Stimulated activated CD8-positive, alpha-beta memory T cell treated with anti-CD3 and anti-CD28 coated beads, Interleukin-4, amount 100 ng/mL, for 24 hours (primary cell): ENCODE measurements at places on chromosomes 12 and 14.
A peak's percentile ranks its signal among the peaks of the same experiment; 100 is the strongest.

DNA sequence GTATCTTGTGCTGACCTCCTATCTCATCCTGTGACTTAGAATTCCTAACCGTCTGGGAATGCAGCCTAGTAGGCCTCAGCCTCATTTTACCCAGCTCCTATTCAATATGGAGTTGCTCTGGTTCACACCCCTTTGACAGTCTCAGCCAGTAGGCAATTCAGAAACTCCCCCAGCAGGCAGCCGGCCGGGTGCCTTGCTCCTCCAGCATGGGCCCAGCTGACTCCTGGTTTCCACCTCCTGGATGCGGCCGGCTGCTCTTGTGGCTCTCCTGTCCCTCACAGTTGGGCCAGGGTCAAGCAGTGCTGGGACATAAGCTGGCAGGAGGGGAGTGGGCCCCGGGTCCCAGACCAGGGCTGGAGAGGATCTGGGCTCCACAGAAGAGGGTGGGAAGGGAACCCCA is 58.2 kb downstream of the LRRC74A start:
- DNase-seq = no peak

- DNase-seq = no peak
Measured at GRCh38 chr14:95460647-95461478, 55.6 kb downstream of the SYNE3 start.

GRCh38 chr14:68340262-68340661 is 452.6 kb downstream of the ZFP36L1 start:
- DNase-seq = no peak

DNA sequence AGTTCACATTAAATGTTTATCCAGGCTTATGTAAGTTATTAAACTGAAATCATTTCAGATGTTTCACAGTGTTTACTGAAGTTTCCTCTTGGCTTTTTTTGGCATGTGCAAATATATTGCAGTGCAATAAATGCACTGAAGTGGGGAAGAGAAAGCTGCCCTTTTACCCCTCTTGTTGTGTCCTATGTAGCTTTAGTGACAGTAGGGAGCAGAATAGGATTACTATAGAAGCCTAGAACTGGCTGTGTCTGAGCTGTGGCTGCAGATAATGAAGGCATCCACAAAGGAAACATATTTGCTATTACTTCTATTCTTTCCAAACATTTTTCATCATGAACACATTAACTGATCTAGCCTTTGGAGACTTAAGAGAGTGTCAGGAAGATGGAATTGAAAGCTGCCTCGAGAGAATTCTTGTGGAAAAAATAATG is 24.1 kb upstream of the CNTN1 start:
- no peak for DNase-seq

- no peak for DNase-seq
Measured at GRCh38 chr14:53613404-53614253, 343.0 kb downstream of the BMP4 start.

- DNase-seq = peak; percentile 91
Measured at GRCh38 chr14:100213956-100214769, 24.8 kb upstream of the YY1 start.

DNA sequence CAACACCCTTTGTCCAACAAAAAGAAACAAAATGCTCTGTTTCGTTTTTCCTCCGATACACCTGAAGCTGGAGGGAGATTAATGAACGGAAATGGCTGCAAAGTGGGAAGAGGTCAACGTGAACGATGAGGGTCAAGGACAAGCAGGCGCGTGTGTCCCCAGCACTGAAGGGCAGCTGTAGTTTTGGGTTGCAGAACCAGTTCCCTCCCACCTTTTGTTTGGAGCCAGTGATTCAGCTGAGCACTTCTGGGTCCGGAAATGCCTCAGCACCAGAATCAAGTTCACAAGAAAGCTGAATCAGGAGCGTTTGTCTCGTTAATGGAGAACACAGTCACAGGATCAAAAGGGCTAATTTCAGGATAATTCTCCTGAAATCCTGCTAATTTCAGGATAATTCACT is 51.1 kb upstream of the PWP1 start:
- no peak for DNase-seq

- DNase-seq = no peak
Measured at GRCh38 chr12:66813137-66813892, 134.4 kb upstream of the GRIP1 start.

DNA sequence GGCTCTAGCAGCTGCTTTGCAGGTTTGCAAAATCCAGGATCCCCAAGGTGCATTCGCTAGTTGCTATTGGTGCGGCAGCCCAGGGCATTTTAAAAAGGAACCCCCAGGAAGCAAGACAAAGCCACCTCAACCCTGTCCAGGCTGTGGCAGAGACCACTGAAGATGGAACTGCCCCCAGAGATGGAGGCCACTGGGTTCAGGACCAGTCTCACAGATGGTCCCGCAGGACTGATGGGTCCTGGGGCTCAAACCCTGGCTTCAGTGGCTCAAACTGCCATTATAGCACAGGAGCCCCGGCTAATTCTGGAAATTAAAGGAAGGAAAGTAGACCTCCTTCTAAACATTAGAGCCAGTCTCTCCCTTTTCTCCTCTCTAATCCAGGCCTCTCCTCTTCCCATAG is 79.8 kb upstream of the TSPAN11 start:
- DNase-seq = no peak
